ENCODE measurements at places on chromosomes 3 and 15.

DNA sequence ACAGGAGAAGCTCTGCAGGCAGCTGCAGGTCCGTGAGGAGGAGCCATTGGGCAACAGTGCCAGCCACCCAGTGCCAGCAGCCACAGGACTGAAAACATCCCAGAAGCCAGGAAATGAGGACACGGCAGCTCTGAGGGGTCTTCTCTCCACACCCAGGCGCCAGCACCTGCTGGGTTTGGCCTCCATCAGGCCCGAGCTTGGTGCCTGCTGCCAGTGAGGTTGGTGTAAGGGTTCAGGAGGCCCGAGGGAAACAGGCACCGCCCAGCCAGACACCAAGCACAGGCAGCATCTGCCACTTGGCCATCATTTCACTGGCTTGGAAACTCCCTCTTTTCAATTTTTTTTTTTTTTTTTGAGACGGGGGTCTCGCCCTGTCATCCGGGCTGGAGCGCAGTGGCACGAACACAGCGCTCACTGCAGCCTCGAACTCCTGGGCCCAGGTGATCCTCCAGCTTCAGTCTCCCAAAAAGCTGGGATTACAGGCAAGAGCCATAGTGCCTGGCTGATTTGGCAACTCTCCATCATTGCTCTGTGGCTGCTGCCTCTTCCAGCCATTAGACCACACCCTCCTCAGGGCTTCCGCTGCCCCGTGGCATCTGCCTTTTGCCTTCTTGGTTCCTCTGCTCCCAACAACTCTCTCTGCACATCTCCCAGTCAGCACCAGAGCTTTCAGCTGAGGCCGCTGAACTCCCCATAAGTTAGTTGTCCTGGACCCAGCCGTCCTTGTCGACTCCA is 1.5 kb upstream of the ITIH3 start:
- DNase-seq = no peak

DNA sequence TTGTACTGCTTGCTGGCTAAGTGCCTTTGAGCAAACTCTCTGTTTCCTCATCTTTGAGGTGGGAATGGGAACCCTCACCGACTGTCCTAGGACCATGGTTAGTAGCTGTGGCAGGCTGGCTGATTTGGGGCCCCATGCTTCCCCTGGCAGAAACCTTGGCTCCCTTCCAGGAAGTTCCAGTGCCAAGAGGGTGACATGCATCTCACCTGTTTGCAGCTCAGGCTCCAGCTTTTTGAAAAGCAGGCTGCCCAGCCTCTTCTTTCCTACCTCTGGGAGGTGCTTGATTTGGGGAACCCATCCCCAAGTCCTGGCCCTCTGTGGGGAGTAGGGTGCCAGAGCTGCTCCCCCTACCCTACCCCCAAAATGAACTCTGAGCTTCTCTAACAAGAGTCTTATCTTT is 50.8 kb downstream of the RAB11A start:
- no peak for DNase-seq

GRCh38 chr3:29690686-29691353 is 409.9 kb downstream of the RBMS3 start:
- DNase-seq = no peak

GRCh38 chr3:64852738-64853137 is 164.9 kb upstream of the ADAMTS9 start:
- no peak for DNase-seq

- DNase-seq = no peak
Observed at GRCh38 chr3:102183186-102183585, 251.6 kb upstream of the ZPLD1 start.

- no peak for DNase-seq
Observed at GRCh38 chr3:127889461-127889863, 25.6 kb upstream of the KBTBD12 start.

- no peak for DNase-seq
Observed at GRCh38 chr3:89358281-89358680, 250.9 kb downstream of the EPHA3 start.

- DNase-seq = no peak
Observed at GRCh38 chr3:129207479-129207878, 23.8 kb upstream of the CNBP start.

GRCh38 chr15:74543583-74543982 is 2.6 kb downstream of the ARID3B start:
- DNase-seq = no peak

- DNase-seq = no peak
Observed at GRCh38 chr3:76912841-76913383, 127.0 kb upstream of the ROBO2 start.

- no peak for DNase-seq
Observed at GRCh38 chr3:101414121-101414520, 93.7 kb upstream of the IMPG2 start.

- DNase-seq = no peak
Observed at GRCh38 chr15:73331501-73331900, 37.3 kb downstream of the HCN4 start.

GRCh38 chr15:101439285-101439919 is 50.1 kb downstream of the PCSK6 start:
- no peak for DNase-seq

GRCh38 chr3:61839256-61839655 is 277.9 kb downstream of the PTPRG start:
- DNase-seq = no peak

DNA sequence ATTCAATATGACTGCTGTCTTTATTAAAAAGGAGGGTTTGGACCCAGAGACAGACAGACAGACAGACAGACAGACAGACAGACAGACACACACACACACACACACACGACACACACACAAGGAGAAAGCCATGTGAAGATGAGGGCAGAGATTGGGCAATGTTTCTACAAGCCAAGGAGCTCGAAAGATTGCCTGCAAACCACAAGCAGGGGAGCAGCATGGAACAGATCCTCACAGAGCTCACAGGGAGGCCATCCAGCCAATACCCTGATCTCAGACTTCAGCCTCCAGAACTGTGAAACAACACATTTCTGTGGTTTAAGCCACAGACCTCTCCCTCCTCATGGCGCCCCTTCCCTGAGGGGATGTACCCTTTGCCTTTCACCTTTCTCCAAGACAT is 35.8 kb upstream of the ABHD2 start:
- peak; percentile 29 for DNase-seq

GRCh38 chr15:91668370-91668769 is 185.1 kb upstream of the SLCO3A1 start:
- DNase-seq = no peak

DNA sequence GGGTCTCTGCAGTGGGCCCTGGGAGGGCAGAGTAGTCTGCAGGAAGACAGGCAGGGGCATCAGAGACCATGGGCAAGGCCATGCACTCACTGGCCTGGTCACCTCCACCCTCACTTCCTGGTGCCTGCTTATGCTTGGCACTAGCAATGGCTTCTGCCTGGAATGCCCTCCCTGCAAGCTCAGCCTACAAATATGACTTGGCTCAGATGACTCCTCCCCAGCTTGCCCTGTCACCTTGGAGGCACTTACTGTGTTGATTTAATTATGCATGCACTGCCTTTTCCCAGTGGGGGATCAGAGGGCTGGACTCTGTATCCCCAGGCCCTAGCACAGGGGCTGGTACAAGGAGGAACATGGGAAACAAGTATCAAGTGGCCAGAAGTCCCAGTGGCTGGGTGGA is 7.8 kb downstream of the C3orf18 start:
- no peak for DNase-seq

- DNase-seq = peak; percentile 2
Observed at GRCh38 chr3:155491696-155492095, 198.2 kb upstream of the STRIT1 start.

- DNase-seq = no peak
Observed at GRCh38 chr3:148998715-148999423, 7.5 kb downstream of the GYG1 start.

GRCh38 chr3:98095882-98096281 is 8.9 kb downstream of the OR5AC2 start:
- no peak for DNase-seq

- DNase-seq = no peak
Observed at GRCh38 chr3:154981664-154982063, 98.5 kb upstream of the MME start.

GRCh38 chr3:42476225-42477125 is 26.0 kb upstream of the VIPR1 start:
- DNase-seq = no peak

- no peak for DNase-seq
Observed at GRCh38 chr3:10173926-10174435, 9.3 kb downstream of the IRAK2 start.

DNA sequence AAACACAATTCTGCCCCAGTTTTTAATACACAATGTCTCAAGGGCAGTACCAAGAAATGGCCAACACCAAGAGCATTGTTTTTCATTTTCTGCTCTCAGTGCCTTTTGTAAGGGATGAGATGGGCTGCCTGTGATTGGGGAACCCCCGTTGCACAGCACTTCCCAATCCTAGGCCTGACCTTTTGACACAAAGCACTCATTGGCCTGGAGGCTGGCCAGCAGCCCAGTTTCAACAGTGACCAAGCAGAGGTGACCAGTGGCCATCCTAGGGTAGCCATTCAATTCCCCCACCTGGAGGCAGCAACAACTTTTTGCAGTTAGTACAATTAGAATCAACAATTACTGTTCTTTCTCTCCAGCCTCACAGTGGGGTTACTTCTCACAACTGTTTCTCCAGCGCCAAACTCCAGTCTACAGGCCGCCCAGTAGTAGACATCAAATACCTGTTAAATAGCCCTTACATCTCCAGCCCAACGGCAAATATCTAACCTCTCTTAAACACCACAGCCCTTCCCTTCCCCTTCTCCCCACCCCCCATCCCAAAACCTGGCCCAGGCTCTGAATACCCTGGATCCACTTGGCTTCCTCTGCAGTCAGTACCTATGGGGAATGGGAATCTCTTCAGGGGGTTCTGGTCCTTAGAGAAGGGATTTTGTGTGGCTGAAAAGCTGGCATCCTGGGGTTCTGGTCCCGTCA is 8.9 kb upstream of the LRRC2 start:
- no peak for DNase-seq

- no peak for DNase-seq
Observed at GRCh38 chr3:135017003-135017893, 222.2 kb downstream of the EPHB1 start.

DNA sequence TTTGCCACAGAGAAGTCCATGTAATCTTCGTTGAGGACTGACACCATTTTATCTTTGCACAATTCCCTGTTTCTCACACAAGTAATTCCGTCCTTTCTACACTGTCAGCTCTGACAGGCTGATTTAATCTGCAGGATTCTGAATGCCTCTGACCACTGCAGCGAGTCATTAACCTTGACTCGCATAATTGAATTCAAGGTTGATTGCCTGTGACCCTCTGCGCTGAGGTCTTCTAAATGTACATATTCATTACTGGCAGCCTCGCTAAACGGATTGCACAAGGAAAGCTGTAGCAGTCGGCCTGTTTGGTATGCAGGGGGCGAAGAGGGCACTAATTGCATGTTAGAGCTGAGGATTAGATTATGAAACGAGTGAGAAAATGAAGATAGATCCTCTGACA is 147.8 kb downstream of the SHOX2 start:
- DNase-seq = no peak

DNA sequence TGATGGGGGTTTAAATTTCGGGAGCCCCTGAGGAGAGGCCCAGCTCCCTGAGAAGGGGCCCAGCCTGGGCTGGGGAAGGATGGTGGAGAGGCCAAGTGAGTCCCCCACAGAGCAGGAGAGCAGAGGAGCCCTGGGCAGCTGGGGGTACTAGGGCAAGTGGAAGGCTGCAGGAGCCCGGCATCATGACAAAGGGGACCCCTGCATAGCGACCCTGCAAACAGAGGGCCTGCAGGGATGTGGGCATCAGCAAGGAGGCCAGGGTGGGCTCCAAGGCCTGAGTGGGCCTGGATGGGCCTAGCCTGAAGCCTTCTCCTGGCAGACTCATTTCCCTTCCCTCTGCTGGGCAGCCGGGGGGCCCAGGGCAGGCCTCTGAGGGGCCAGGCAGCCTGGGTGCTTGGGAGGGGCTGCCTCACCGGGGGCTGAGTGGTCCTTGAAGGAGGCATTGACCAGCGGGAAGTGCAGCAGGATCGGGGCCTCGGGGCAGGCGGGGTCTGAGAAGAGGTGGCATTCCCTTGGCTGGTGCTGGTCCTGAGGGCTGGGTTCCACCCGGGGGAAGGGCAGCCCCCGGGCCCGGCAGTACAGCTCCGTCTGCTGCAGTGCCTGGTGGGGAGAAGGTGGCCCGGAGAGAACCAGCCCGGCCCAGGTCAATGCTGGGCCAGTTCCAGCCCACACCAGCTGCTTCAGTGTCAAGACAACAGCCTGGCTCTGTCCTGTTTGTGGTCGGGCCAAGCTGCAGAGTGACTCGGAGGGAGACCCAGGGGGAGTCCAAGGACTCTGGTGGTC is 24.7 kb downstream of the PLA2G4D start:
- DNase-seq = no peak

DNA sequence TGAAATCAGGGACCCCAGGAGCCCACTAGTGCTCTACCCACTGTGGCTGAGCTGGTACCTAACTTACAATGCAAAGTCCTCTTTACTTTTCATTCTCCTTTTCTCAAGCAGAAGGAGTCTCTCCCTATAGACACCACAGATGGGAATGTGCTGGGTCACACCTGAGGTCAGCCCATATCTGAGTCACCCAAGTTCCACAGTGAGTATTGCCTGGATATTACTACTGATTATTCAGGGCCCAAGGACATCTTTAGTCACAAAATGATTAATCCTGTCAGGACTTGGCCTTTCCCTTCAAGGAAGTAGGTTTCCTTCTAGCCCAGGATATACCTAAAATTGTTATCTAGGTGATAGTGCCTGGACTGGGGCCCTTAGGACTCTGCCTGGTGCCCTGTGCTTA is 1305.2 kb downstream of the SI start:
- no peak for DNase-seq

- DNase-seq = no peak
Observed at GRCh38 chr3:16595778-16596177, 9.4 kb downstream of the DAZL start.

GRCh38 chr3:59737241-59737640 is 687.4 kb upstream of the CFAP20DC start:
- DNase-seq = no peak

- no peak for DNase-seq
Observed at GRCh38 chr3:109982201-109982600, 644.9 kb upstream of the DPPA4 start.

All from Kasumi-1 (cell line).